ENCODE measurements at places on chromosomes 11 and 22. TPM values are rescaled to one million over a fixed set of nuclear protein-coding genes. Genes with fewer than 3 reads are reported as not detected.

The BEST1 gene
- total RNA-seq = 4.9 TPM

The GAL gene
- not detected for total RNA-seq

The C22orf31 gene
- not detected for total RNA-seq

The RAG1 gene
- total RNA-seq = 1.1 TPM

The CRYBA4 gene
- not detected for total RNA-seq

The CCDC90B gene
- 60.9 TPM for total RNA-seq

The RBMXL2 gene
- total RNA-seq = 0.37 TPM

The APOL5 gene
- total RNA-seq = not detected

The MDK gene
- total RNA-seq = 134 TPM

The DEUP1 gene
- 1.9 TPM for total RNA-seq

The ACTN3 gene
- not detected for total RNA-seq

The PATE2 gene
- not detected for total RNA-seq

Data from lung (tissue), 17 donors.